ENCODE measurements at places on chromosomes 6 and 20.

GRCh38 chr6:154874773-154875592, 120.1 kb upstream of the TIAM2 start:
- DNase-seq: no peak

GRCh38 chr20:62872184-62872847, 10.7 kb upstream of the TCFL5 start:
- no peak for DNase-seq

- no peak for DNase-seq
Observed at GRCh38 chr6:25882051-25882496, 8.0 kb upstream of the SLC17A3 start.

DNA sequence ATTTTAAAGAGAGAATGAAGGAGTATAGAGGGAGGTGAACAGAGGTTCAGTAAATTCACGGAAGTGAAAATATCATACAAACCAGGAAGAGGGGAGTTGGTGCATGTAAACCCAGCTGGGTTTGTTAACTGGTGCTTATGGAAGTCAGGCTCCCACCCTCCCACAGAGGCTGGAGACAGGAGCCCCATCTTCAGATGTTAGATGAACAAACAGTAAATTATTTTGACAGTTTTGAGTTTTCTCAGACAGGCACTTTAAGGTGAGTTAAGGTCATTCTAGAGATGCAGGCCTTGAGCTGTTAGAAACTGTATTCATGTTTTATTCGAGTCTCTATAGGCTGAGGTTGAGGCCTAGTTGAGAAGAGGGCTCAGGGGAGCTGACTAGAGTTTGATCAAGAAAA, 41.8 kb upstream of the FUCA2 start:
- DNase-seq: no peak

- DNase-seq: no peak
Observed at GRCh38 chr20:10402938-10403608, 30.9 kb downstream of the MKKS start.

- DNase-seq: no peak
Observed at GRCh38 chr20:10527781-10528180, 92.7 kb downstream of the SLX4IP start.
